SK-MEL-5 (cell line): ENCODE measurements at places on chromosomes 7 and 10.

GRCh38 chr10:90319188-90319914 lies 538.5 kb downstream of the HTR7 start:
- DNase-seq: peak; percentile 2

GRCh38 chr7:42212541-42213090 lies 24.4 kb downstream of the GLI3 start:
- no peak for DNase-seq

DNA sequence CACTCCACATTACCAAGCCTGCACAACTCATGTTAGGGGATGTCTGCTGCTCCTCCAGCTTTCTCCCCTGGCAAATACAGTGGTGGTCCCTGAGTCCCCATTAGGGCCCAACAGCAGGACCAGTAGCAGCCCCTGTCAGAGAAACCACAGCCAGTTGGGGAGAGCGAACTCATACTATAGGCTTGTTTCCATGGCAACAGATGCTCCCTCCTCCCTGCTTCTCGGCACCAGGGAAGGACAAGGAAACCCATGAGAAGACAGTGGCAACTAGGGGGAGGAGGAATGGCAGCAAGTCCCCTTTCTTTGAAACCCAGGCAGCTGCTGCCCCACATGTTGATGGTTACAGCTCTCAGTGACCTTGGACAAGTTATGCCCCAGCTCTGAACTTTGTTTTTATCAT lies 326.4 kb downstream of the KCNMA1 start:
- DNase-seq: no peak

GRCh38 chr7:112790586-112791003 lies 402 bp upstream of the TMEM168 start:
- no peak for DNase-seq

DNA sequence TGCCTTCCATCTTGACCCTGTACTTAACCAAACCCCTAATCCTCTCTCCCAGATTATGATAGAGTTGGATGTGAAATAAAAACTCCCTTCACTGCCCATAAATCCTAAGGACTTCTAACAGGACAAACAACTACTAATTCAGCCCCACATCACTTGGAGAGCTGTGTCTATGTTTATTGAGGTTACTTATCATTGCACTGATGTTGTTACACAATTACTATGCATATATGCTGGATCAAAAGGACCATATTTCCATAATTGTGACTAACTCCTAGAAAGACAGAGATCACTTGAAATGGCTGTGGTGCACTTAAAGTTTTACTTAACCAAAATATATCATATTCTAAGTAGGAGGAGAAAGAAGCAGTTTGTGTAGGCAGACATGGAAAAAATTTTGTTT lies 144.9 kb upstream of the AGK start:
- DNase-seq: no peak

DNA sequence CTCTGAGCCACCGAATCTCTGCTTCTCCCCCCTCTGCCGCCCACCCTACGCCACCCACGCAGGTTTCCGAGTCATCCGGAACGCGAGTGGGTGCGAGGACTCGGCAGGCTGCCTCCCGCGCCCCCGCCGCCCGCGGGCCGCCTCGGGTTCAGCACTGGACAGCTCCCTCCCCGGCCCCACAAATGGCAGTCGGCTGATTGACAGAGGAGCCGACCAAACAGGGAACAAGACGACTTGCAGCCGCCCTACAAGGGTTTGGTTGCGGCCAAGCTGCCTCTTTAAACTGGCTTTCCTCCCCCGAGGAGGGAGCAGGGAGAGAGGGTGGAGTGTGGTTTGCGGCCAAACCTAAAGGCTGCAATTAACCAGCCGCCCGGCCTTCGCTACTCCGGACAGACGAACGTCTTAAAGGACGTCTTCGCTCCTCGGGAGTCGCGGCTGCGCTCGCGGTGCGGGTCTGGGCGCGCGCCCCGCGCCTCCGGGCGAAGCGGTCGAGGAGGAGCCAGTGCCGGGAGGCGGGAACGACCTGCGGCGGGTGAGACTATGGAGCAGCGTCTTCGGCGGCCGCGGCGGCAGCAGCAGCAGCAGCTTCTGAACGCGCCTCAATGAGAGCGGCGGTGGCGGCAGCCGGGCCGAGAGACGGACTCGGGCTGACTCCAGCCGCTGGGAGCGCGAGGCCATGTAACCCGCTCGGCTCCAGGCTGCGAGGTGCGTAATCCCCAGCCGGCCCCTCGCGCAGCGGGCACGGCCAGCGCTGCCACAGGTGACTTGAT lies at the start of gene GPR158:
Gene GPR158, plus strand, starts transcription at position 541 of the 770 bp plus-strand sequence. CDS start 420 bp downstream, outside the sequence.
- peak; percentile 92 for DNase-seq

DNA sequence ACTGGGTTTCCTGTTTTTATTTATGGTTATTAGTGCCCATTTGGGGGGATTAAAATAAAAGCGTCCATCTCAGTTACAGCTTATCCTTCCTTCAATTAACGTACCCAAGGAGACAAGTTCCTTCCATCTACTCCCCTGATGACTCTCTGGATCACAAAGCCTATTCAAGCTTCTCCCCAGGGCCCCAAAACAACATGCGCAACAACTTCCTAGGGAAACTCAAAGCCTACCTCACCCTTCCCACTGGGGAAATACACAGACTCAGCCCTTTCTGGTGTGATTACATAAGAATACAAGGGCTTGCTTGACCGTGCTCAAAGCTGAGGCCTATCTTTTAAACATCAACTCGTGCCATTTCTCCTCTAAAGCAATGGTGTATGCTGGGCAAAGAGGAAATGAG lies 112.4 kb downstream of the CDK6 start:
- no peak for DNase-seq

DNA sequence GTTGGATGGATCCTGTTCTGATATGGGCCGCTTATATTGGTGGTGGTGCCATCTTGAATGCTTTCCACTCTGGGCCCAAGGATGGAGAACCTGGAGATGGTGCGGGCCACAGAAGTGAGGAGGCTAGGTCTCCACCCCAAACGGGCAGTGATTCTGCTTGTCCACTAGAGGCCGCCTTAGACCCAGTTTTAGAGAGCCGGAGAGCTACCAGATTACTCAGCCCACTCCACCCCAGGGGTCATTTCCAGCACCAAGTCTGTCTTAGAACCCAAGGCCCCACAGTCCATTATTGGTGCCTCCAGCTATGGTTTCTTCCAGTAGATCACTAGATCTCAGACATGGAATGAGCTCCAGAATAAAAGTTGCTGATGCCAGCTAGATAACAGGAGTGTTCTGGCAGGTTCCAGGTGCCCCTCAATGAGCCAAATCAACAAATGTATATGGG lies 11.8 kb upstream of the CAMK2G start:
- peak; percentile 73 for DNase-seq

- no peak for DNase-seq
Measured at GRCh38 chr10:42979181-42979580, 97.7 kb upstream of the RET start.

- DNase-seq: no peak
Measured at GRCh38 chr10:98623176-98623575, 176.4 kb upstream of the HPS1 start.

- DNase-seq: no peak
Measured at GRCh38 chr10:96863922-96864543, 31.9 kb downstream of the LCOR start.

DNA sequence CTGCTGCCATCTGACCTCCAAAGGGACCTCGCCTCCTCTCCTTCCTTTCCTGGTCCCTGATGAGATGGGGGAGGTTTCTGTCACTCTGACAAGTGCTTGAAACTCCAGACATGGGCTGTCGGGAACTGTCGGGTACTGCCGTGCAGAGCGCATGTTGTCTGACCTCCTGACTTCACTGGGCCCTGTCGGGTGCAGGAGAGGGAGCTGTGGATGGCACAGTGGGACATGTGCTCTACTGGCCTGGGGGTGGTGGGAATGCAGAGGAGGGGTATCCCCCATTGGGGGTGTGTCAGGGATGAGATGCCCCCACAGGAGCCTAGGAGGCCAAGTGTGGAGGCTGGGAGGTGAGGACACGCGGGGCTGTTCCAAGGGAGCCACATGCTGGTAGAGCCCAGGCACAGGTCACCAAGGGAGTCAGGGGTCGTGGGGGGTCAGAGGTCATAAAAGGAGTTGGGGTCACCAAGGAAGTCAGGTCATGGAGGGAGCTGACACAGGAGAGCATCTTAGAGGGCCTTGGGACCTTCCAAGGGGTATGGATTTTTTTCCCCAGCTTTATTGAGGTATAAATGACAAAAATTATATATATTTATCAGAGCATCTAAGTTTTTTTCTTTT lies 30.9 kb downstream of the TMEM120A start:
- DNase-seq: no peak

- DNase-seq: no peak
Measured at GRCh38 chr7:108055611-108056021, 52.7 kb upstream of the LAMB1 start.

GRCh38 chr10:49696311-49696710 lies 16.9 kb downstream of the C10orf53 start:
- no peak for DNase-seq
